Stimulated activated CD4-positive, alpha-beta T cell treated with anti-CD3 and anti-CD28 coated beads, TNF-alpha, amount 100 ng/mL, for 24 hours (primary cell): ENCODE measurements at places on chromosomes 2 and 18.
A peak's percentile ranks its signal among the peaks of the same experiment; 100 is the strongest.

DNA sequence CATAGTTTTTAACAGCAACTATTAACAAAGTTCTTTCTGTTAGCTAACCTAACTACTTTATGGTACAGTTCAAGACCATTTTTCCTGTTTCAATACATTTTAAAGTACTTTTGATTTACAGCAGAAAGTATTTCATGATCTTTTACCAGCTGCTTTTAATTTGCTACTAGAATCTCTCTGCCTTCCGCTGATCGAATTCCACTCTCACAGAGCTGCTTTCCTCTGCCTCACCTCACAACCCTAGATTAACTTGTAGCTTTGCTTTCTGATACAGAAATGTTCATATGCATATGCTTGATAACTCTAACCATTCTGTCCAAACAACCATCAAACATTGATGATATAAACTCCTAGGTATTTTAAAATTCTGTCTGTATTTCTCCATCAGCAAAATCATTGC, 463.2 kb upstream of the ZEB2 start:
- no peak for DNase-seq

DNA sequence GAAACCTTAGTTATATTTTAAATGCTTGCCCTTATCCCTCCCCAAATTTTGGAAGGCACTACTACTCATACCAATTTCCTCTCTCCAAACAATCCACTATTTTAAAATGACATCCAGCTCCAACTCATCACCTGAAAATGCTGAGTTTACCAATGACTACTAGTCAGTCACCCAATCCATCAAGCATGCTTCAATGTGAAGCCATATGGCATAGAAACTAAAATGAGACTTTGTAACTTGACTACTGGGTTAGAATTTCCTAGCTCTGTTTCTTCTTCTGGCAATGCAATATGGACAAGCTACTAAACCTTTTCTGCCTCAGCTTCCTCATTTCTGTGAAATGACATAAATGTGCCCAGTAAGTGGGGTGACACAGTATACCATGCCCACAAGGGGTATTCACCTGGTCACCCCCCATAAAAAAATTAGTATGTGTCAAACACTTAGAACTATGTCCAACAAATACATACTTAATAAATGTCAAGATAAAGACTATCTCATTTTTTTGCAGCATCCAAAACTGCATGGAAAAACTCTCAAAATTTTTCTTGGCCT, 10.0 kb upstream of the STPG4 start:
- no peak for DNase-seq

- DNase-seq = no peak
Measured at GRCh38 chr2:169748319-169748718, 14.7 kb downstream of the KLHL23 start.

- no peak for DNase-seq
Measured at GRCh38 chr18:32610176-32610575, 139.5 kb upstream of the GAREM1 start.

GRCh38 chr2:43676322-43677050, at the start of gene C1GALT1C1L:
TSS of gene C1GALT1C1L (minus strand) at chr2:43676429. CDS start at chr2:43676322, 107 bp downstream.
- peak; percentile 43 for DNase-seq

GRCh38 chr18:6997808-6998207, 119.8 kb downstream of the LAMA1 start:
- DNase-seq = no peak

- DNase-seq = no peak
Measured at GRCh38 chr2:95328358-95329125, 31.4 kb downstream of the KCNIP3 start.
